ENCODE measurements at places on chromosomes 12 and 14.

- no peak for DNase-seq
Observed at GRCh38 chr12:90024262-90024661, 315.6 kb upstream of the ATP2B1 start.

- DNase-seq: no peak
Observed at GRCh38 chr12:1130164-1130563, 139.1 kb downstream of the ERC1 start.

DNA sequence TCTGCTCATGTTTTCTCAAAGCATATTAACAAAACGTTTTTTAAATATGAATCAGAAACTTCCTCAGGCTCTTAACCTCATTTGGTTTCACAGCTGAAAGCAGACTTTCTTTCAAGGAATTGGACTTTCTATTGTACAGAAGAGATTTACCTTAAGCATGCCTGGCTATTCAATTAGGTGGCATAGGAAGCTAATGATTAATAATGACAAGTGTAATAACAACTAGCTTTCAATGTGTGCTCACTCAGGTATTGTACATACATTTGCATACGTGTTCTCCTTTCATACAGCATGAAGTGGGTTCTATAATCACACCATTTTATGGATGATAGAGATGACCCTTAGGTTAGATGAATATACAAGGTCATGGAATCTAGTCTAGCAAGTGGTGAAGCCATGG, 115.7 kb downstream of the ANO6 start:
- DNase-seq: no peak

- DNase-seq: peak; percentile 20
Observed at GRCh38 chr12:52122540-52122871, 43.0 kb downstream of the SMIM41 start.

DNA sequence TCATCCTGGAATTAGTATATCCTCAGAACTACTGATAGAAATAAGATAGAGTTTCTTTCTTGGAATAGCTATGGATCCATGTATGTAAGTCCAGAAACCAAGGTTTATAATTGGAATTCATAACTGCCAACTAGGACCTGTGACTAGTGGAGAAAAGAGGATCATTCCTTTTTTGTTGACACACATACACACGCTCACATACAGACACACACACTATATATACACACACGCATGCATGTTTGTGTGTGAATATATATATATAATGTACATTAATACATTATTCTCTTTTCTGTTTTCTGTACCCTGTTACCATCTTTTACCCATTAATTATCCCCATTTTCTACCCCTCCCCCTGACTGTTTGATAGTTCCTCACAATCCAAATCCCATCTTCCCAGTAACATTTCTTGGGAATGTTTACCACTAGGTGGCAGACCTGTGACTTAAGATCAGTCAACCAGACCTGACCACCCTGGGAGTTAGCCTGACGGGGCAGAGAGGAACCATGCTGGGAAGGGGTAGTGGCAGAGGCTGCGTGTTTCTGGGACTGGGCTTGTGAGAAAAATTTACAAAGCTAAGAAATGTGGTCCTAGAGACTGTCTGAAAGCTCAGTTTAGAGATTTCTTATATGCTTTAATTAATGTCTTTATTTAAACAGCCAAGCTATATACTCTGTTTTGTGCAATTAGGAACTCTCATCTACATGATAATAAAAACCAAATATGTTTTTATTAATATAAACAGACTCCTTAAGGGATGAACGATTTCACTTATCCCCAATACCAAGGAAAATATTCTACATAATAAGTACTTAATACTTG, 308.0 kb downstream of the PPFIA2 start:
- no peak for DNase-seq

DNA sequence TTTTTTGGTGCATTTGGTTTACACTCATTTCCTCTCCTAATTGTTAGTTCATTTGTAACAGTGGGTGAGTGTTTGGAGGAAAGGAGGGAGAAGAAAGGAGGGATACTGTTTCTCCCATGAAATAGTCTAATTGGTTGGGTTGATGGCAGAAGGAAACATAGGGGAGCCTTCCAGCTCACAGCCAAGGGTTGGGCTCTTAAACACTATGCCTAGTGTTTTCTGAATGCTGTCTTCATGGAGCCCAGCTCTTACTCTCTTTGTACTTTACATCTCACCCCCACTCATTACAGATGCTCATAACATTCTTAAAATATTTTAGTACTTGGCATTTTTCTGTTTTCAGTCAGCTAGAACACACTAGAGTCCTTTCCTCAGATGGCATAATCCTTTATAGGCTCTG, 38.2 kb downstream of the BAZ2A start:
- no peak for DNase-seq

- DNase-seq: no peak
Observed at GRCh38 chr12:106839333-106839732, 64.9 kb downstream of the RIC8B start.

DNA sequence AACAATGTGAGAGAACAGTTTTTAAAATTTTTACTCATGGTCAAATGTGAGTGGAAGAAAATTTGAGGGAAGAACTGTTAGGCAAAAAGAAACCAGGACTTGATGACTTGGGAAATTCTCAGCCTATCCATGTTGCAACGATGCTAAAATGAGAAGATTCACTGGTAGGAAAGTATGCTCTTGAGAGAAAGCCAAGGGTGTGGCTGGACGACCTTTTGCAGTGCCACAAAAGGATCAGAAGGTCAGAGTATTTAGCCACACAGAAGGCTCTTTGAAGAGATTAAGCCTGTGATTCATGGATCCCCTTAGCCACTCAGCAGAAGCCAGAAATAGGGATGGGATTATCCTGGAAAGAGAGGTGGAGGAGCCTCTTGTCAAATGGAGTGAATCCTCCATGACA, 336.8 kb downstream of the LRIG3 start:
- no peak for DNase-seq

- no peak for DNase-seq
Observed at GRCh38 chr12:2963154-2963759, 4.1 kb downstream of the TEAD4 start.

DNA sequence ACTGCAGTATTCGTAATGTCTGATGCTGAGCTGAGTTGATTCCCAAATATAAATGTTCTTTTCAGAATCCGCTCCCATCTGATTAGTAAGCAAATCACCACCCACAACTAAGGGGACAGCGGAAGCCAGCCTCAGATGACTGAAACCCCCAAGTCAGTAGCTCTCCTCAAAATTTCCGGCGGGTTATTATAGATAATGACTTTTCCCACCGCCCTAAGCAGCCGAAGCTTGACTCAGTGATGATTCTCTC, 469 bp upstream of the LRFN5 start:
- peak; percentile 30 for DNase-seq

DNA sequence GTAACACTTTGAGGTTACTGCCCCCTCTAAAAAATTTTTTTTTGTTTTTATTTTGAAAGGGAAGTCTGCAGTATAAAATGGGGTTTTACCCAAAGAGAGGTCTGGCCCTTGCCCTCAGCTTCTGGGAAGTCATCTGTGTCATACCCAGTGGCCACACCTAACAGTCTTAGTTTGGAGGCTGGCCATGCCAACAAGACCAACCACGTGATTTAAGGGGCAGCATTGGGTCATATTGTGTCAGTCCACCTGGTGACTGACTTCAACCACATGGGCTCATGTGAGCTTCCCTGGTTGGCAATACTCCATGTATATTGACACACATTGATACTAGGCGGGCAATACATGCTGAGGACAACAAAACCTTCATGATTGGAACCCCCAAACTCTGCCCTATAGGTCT, 173.9 kb downstream of the GXYLT1 start:
- no peak for DNase-seq

DNA sequence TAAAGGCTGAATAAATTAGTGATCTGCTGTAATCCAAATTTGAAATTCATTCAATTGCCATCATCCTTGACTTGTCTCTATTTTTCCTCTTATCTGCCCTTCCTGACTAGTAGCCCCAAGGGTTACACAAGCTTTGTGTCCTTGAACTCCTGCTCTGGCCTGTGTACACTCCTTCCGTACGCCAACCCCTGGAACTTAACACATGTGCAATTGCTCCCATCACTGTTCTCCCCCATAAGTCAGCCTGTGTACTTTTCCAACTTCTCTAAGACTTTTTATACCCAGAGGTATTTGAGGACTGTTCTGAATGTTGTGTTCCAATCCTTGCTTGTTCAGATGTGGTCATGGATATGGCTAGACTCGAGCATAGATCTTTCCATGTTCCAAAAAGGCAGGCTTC, 171.1 kb upstream of the G2E3 start:
- DNase-seq: no peak

- no peak for DNase-seq
Observed at GRCh38 chr14:24377126-24377525, 9.1 kb downstream of the NFATC4 start.

- DNase-seq: no peak
Observed at GRCh38 chr12:109881752-109882151, 1.4 kb upstream of the GLTP start.

GRCh38 chr14:69715725-69716477, 51.0 kb upstream of the SRSF5 start:
- no peak for DNase-seq

GRCh38 chr12:2451025-2451424, 343.7 kb upstream of the FKBP4 start:
- no peak for DNase-seq

DNA sequence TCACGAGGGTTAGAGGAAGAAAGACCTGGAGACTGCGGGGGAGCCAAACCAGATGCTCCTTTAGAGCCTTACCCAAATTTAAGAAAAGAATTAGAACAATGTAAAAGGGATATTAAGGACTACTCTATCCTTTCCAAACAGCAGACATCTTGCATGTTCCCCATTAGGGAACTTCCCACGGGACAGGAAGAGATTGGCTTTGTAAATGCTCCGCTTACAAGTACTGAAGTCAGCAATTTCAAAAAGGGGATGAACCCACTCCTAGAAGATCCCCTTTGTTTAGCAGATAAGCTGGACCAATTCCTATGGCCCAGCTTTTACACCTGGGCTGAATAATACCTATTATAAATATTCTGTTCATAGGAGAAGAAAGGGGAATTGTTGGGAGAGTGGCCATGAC, 74.2 kb downstream of the APOBEC1 start:
- DNase-seq: no peak

- no peak for DNase-seq
Observed at GRCh38 chr12:3152892-3153291, 75.7 kb downstream of the TSPAN9 start.

- no peak for DNase-seq
Observed at GRCh38 chr14:103423050-103423461, 37.8 kb downstream of the MARK3 start.

DNA sequence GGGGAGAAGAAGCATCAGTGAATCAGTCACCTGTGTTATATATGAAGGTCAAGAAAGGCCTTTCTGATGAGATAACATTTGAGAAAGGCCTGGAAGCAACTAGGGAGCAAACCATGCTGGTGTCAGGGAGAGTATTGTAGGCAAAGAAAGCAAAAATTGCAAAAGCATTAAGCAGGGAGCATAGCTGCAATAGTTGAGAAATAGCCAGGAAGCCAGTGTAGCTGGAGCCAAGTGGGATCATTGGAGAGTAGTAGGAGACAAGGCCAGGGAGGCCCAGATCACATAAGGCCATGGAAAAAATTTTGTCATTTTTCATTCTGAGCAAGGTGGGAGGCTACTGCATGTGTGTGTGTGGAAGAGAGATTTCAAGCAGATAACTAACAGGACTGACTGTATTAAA, 18.8 kb upstream of the MAGOHB start:
- no peak for DNase-seq

GRCh38 chr12:38527631-38528030, 211.1 kb downstream of the ALG10B start:
- no peak for DNase-seq

DNA sequence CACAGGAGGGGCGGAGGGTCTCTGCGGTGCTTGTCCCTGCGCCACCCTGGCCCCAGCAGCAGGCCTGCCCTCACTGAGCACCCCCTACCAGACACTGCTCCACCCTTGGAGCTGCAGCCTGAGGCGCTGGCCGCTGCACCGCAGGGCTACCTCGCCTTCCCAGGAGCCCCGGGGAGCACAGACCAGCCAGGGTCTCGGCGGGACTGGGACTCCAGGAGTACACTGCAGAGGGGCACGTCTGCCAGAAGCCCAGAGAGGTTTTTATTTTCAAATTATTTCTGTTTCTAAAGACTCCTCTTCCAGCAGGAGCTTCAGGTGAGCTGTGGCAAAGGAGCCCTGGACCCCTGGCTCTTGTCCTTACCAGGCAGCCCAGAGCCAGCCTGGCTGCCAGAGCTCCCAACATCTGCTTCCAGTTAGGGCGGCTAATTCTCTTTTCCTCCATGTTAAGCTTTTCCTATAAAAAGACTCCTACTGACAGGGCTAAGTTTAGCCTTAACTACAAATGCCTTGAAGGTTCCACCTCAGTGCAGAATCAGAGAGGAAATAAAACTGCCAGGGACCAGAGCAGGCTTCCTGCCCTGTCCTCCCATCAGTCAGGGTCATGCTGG, 26.4 kb downstream of the DEGS2 start:
- DNase-seq: no peak

DNA sequence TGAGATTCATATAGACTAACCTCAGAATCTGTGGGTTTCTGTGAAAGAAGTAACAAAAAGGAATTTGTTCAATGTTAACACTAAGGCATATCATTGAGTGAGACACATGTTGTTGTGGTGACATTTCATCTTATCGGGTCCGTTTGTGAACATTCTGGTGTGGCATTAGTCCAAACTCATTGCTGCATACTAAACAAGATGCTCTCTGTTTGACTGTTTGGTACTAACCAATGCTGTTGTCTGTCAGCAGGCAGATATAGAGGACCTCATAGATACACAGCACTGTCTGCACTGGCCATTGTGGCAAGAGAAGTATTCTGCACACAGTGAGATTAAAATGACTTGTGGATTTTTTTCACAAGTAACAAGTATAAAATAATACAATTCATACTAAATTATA, 41.2 kb downstream of the SLC25A21 start:
- no peak for DNase-seq

- DNase-seq: no peak
Observed at GRCh38 chr12:7555752-7556151, 52.2 kb upstream of the CD163 start.

GRCh38 chr14:65170768-65171507, 68.6 kb upstream of the MAX start:
- peak; percentile 56 for DNase-seq

- DNase-seq: no peak
Observed at GRCh38 chr12:53107122-53107521, 3.8 kb downstream of the SOAT2 start.

DNA sequence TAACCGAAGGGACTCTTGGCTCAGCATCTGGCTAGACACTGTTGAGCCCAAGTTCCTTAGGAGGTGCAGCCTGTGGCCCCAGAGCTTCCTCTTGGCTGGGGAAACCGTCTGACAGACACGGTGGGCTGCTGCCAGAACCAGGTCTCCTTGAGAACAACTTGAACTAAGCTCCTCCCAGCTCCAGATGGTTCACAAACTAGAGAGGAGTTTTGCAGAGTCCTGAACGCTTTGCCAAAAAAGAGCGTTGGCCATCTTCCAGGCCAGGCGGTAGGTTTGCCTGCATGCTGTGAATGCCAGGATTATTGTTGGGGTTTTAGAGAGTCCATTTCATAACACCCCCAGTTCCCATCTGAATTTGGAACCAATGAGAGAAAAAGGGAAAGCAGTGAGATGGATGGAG, 399.8 kb downstream of the RGS6 start:
- DNase-seq: no peak

GRCh38 chr12:50351120-50352043, 45.0 kb downstream of the FAM186A start:
- DNase-seq: no peak
